ENCODE measurements at places on chromosomes 1 and 21.

DNA sequence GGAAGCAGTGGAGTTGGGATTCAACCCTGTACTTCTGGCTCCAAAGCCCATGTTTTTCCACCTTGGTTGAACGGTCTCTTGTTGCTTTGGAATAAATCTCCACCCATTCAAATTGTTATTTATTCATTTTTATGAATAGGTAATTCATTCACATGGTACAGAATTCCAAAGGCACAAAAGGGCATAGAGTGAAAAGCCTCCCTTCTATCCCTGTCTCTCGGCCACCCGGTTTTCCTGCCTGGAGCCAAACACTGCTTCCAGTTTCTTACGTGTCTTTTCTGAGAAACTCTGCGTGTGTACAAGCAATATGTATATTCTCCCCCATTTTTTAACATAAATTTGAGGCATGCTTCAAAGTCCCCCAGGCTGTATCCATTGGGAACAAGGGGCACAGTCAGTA lies 3.9 kb downstream of the EXTL1 start:
- DNase-seq = no peak

DNA sequence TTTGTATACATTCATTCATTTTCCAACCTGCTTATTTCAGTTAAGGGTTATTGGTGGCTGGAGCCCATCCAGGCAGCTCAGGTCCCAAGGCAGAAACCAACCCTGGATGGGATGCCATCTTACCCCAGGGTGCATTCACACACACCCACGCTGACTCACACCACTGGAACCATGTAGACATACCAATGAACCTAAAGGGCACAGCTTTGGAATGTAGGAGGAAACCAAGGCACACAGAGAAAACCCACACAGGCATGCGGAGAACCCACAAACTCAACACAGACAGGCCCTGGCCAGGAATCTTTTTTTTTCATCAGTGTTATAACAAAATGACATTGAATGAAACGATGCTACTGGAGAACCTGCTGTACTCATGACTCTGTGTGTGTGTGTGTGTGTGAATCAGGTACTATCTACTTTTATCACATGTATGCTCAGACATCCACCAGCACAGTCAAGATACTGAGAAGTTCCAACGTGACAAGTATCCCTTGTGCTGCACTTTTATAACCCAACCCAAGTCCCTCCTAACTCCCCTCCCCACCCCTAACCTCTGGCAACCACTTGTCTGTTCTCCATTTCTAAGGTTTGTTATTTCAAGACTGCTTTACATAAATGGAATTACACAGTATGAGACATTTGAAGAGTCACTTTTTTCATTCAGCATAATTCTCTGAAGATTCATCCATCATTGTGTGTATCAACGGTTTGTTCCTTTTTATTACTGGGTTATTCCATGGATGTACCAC lies 286.8 kb upstream of the PLD5 start:
- DNase-seq = no peak

DNA sequence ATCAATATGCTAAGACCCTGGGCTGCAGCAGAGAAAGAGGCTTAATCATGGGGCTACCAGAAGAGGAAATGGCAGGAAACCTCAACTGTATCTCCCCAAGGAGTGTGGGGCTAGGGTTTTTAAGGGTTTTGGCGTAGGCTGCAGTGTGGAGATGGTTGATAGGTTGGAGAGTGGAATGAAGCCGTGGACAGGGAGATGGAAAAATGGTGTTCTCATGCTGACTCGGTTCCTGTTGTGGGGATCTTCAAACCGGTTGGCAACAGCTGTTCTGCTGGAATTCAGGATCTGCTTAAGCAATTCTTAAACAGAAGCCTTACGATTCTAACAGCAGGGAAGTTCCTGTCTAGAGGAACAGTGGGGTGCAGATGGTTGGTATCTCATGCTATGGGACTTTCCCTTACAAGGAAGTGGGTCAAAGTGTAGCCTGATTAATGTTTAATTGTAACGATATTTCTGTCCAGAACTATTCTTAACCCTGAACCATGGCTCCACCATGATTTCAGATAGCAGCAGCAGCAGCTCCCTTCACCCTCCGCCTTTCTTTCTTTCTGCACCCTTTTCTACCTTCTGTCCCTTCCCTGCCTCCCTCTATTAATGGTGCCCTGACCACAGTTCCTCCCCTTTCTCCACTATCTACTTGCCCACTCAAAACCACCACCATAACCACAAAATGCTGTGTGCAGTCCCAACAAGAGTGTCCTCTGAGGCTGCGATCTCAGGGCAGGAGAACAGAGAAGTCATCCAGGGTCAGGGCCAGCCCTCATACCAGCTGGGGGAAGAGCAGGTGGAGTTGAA lies 30.8 kb downstream of the RSPH1 start:
- no peak for DNase-seq

DNA sequence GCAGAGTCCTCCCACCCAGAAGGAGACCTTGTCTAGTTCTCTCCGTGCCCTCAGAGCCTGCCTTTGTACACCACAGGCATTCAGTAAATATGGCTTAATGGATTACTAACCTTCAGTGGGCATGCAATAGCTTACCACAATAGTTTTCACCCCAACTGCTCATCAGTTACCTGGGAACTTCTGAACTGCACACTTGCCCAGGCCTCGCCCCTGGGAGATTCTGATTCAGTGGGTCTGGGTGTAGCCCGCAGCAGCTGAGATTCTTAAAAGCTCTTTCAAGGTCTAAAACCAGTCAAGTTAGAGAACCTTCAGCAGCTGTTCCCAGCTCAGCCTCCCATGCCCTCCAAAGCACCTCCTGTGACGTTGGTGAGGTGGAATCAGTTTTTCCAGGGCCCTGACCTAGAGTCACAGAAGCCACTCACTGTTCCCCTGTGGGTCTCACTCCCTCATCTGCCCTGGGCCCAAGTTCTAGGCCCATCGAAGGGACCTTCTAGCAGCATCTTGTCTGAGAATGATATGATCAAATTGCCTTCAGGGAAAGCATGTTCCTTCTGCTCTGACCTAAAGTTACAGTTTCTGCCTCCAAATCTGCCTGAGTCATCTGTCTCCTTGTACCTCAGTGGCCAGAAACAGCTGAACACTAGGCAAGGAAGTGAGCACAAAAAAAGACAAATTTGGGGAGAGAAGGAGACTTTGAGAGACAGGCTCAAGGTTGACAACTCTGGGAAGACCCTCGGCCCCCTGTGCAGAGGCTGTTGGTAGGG lies 10.8 kb downstream of the ASAP3 start:
- no peak for DNase-seq

DNA sequence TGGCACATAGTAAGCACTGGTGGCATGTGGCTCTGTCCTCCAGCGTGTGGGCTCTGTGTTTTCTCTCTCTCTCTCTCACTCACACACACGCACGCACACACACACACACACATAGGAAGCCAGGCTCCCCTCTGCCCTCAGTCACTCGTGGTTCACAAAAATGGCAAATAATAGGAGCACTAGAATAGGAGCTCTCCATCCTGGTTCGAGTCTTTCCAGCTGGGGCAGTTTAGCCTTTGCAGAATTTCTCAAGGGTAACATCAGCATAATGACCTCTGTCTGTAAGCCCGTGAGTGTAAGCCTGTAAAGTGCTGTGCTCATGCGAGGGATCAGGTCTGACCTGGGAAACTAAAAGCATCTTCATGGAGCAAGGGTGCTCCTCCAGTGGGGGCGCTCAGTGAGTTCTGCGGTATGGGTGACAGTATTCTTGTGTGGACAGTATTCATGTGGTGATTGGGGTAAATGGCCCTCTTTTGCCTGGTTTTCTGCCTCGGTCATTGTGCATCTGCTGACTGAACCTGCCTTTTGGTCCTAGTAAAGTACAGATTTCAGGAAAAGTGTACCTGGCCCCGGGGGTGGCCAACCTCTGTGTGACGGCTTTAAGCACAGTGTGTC lies 842 bp upstream of the ZC3H12A start:
- DNase-seq = no peak

DNA sequence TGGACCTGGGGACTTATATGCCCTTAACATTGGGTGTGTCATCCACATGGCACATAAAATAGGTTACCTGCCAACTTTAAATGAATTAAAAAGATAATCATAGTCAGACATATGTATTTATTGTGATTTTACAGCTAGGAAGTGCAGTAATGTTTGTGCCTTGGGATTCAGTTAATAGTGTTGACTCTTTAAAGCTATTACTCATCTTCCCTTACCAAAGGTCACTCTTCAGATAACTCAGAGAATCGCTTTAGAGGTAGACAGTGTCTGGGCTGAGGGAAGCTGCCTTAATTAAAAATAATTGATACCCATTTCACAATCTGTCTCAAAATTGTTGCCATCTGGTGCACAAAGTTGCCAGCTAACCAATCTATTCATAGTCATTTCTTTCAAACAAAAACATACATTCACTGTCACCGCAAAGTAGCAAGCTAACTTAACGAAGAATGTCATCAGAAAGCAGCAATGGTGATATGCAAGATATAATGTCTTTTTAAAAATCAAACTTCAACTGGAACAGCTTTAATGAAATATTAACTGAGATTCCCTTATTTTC lies 3.0 kb upstream of the KRTAP15-1 start:
- no peak for DNase-seq

DNA sequence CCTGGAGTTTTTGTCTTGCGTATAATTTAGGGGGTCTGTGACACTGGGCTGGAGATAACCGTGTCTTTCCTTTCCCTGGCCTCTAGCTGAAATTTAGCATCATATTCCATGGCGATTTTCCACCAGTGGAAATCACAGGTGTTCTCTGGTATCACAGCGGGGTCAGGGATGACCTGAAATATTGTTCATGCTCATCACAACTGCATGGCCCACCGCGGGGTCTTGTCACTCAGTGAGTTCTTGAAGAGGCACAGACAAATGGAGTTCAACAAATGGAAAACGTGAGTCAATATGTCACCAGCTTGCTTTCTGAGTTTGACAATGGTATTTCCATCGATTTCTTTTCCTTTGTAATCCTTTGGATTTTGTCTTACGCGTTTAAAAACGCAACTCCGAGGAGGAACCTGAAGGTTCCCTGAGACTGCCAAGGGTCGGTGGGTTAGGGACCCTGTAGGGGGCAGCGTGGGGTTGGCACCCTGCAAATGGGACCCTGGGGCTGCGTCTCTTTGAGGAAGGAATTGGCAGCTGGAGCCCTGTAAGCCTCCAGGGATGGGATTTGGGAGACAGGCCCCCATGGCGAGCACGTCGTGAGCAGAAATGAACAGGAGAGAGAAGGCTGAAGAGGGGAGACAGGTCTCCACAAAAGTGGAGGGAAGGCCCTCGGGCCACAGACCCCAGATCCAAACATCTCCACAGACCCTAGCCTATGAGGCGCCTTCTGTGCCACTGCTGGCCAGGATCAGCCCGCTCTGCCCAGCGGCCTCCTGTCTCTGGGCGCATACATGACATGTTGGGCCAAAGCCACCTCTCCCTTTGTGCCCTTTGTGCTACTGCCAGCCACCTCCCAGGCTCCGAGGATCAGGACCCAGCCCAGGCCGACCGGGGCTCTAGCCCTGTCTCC lies 32.1 kb upstream of the RUNX3 start:
- DNase-seq = no peak

GRCh38 chr1:21865943-21866706 lies 54.1 kb downstream of the LDLRAD2 start:
- no peak for DNase-seq

GRCh38 chr1:64195081-64195395 lies 8.4 kb upstream of the UBE2U start:
- DNase-seq = no peak

DNA sequence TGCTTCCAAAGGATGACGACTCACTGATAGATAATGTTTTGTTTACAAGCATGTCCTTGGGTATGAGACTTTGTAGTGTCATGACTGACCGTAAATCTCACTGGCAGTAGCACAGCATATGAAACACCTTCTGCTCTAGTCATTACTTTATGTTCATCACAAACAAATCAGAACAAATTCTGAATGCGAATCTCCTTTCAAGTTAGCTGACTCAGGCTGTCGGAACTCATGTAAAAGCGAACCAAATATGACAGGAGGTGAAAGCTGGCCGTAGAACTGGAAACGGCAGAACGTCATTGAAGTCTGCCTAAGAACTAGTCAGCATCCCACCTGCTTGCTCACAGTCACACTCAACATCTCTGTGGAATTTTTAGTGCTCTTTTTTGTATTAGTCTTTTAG lies 143.9 kb downstream of the RGS7 start:
- no peak for DNase-seq

DNA sequence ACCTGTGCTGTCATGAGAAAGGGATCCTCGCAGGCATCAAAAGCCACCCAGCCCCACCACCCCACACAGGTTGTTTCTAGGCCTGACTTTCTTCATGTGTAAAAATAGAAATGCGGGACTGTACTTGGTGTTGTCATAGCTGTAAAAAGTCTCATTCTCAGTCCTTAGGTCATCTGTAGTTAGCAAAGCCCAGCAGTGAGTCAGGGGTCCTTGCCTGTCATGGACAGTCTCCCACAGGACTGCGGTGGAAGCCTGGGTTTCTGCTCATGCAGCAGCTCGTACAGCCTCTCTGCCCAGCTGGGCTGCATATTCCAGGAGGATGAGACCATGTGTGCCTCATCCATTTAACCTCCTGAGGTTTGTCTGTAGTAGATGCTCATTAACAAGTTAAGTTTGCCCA lies 58.2 kb downstream of the MRPS6 start:
- no peak for DNase-seq

- DNase-seq = no peak
These were observed 151.1 kb downstream of the ZNF281 start for GRCh38 chr1:200258447-200259375.

GRCh38 chr21:27257226-27257625 lies 290.3 kb upstream of the ADAMTS5 start:
- DNase-seq = no peak

All from activated T-cell treated with anti-CD3 and anti-CD28 coated beads for 4 hours (primary cell).